Vagina (tissue), 2 donors: ENCODE measurements at places on chromosomes 3 and 15.
A peak's percentile ranks its signal among the peaks of the same experiment; 100 is the strongest.

DNA sequence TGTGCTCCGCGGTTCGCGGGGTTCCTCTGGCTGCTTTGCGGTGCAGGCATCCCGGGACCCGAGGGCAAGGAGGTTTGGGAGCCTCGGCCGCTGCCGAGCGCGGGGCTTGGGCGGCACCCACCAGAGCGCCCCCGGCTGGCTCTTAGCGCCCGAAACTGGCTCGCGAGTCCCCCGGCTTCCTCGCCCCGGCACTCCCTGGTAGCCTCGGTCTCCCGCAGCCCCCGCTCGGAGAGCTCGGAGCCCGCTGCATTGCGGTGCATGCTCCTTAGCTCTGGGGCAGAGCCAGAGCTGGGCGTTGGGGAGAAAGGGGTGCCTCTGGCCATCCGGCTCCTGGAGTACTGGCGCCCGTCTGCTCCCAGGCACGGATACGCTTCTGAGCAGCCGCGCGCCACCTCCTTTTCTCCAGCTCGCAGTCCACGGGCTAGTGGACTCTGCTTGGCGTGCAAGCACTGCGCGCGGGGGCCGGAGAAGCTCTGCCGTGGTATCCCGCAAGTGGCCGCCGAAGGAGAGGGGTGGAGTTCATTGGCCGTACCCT, 753 bp downstream of the EPHB1 start:
- no peak overlapping the region for H3K27ac ChIP-seq
- H3K4me3 ChIP-seq = peak overlapping the region; percentile 57
- H3K36me3 ChIP-seq = no peaks in the 10 kb centered on the region
- no peaks in the 10 kb centered on the region for H3K27me3 ChIP-seq

DNA sequence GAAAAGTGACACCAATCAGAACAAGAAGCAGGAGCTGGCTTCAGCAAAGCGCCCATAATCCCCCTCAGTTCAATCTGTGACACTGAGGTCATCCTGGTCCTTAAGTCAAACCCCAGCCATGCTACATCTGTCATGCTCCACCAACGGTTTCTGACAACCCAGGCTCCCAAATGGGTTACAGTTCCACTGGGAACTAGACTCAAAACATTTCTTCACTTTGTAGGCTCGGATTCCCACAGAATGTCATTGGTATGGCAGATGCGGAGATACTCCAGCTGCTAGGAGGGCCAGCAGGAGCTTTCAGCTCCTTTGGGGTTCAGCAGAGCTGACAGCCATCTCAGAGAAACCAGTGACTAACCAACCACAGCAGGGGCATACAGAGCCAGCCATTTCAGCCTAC, 48.9 kb downstream of the SUMF1 start:
- H3K4me1 ChIP-seq = peaks cover 10% of the 10 kb centered on the region
- peaks cover 4% of the 10 kb centered on the region for H3K36me3 ChIP-seq
- peak overlapping the region; percentile 39 for H3K27ac ChIP-seq

GRCh38 chr15:62647202-62647842, 395.2 kb upstream of the TPM1 start:
- peaks cover 18% of the 10 kb centered on the region for H3K4me1 ChIP-seq
- H3K36me3 ChIP-seq = no peaks in the 10 kb centered on the region

DNA sequence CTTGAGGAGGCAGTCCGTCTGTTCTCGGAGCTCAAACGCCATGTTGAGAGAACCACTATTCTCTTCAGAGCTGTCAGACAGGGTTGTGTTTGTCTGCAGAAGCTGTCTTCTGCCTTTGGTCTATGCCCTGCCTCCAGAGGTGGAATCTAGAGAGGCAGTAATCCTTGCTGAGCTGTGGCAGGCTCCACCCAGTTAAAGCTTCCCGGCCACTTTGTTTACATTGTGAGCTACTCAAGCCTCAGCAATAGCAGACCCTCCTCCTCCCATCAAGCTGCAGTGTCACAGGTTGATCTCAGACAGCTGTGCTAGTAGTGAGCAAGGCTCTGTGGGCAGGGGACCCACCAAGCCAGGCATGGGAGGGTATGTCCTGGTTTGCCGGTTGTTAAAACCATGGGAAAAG, 8.9 kb downstream of the OR5AC2 start:
- no peaks in the 10 kb centered on the region for H3K4me1 ChIP-seq
- H3K27ac ChIP-seq = no peak overlapping the region
- H3K36me3 ChIP-seq = no peaks in the 10 kb centered on the region
- H3K4me3 ChIP-seq = no peak overlapping the region

GRCh38 chr3:29319798-29320197, 38.9 kb downstream of the RBMS3 start:
- no peak overlapping the region for H3K27ac ChIP-seq
- H3K27me3 ChIP-seq = no peaks in the 10 kb centered on the region
- DNase-seq = no peak

- H3K4me3 ChIP-seq = no peak overlapping the region
- H3K36me3 ChIP-seq = no peaks in the 10 kb centered on the region
- H3K27ac ChIP-seq = peak overlapping the region; percentile 68
- H3K4me1 ChIP-seq = peaks cover 49% of the 10 kb centered on the region
- no peaks in the 10 kb centered on the region for H3K27me3 ChIP-seq
These were observed 34.6 kb downstream of the FBLN2 start for GRCh38 chr3:13583251-13584180.

- no peaks in the 10 kb centered on the region for H3K27me3 ChIP-seq
- H3K4me1 ChIP-seq = no peaks in the 10 kb centered on the region
- H3K36me3 ChIP-seq = no peaks in the 10 kb centered on the region
- H3K4me3 ChIP-seq = no peak overlapping the region
- no peak overlapping the region for H3K27ac ChIP-seq
These were observed 70.1 kb upstream of the GUCA1C start for GRCh38 chr3:109023656-109024254.
